Prostate gland (tissue), 2 donors: ENCODE measurements at places on chromosomes 3 and 15.
A peak's percentile ranks its signal among the peaks of the same experiment; 100 is the strongest.

GRCh38 chr3:147411238-147411814, 2.2 kb downstream of the ZIC1 start:
- DNase-seq, result no peak

GRCh38 chr3:168581771-168582225, 486.1 kb upstream of the GOLIM4 start:
- DNase-seq, result no peak

- no peak for DNase-seq
Observed at GRCh38 chr3:20245781-20246180, 59.8 kb upstream of the SGO1 start.

DNA sequence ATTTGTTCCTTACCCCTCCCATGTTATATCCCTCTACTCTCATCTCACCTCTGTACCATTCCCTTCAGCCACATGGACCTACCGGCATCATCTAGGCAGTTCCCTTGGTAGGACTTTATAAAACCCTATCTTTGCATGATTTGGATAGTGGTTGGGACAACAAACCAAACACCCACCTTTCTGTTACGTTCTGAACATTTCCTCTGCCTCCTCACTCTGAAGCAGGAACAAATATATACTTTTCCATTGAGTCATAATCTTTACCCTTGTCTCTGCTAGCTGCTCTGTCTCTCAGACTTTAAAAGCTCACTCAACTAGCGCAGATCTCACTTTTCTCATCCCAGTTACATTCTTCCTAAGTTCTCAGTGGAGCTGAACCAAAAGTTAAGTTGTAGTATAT, 17.8 kb downstream of the UBXN7 start:
- DNase-seq, result no peak

DNA sequence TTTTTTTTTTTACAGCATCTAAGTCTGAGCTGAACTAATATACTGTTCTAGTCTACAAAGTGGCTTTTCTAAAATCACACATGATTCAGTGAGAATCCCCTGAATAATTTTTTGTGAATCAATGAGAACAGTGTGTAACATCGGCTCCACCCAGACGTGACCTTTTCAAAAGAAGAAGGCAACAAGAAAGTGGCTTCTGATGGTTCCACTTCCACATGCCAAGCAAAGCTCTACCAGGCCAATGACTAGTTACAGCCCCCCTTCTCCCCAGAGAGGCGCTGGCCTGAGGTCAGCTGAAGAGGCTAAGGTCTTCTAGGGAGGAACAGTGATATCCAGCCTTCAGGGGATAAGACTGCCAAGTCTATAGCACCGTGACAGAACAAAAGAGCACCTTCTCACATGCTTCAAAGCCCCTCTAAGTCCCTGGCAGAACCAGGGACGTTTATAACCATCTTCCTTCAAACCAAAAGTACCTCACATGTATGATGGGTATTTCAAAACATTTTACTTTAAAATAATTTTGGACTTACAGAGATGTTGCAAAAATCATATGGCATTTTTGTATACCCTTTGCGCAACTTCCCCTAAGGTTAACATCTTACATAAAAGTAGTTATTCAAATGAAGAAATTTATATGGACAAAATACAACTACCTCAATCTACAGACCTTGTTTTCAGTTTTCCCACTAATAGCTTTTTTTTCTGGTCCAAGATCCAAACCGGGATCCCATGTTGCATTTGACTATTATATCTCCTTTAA, 177.9 kb downstream of the OSBPL10 start:
- DNase-seq, result no peak

DNA sequence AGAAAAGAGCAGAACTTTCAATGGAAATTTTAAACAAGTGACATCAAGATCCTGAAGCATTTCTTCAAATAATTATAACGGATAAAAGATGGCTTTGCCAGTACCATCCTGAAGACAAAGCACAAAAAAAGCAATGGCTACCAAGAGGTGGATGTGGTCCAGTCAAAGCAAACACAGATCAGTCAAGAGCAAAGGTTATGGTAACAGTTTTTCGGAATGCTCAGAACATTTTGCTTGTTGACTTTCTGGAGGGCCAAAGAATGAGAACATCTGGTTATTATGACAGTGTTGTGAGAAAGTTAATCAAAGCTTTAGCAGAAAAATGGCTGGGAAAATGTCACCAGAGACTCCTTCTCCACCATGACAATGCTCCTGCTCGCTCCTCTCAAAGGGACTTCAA, 31.5 kb downstream of the FEM1B start:
- DNase-seq, result no peak

- DNase-seq, result peak; percentile 80
Observed at GRCh38 chr15:63502137-63502766, 2.1 kb upstream of the USP3 start.

DNA sequence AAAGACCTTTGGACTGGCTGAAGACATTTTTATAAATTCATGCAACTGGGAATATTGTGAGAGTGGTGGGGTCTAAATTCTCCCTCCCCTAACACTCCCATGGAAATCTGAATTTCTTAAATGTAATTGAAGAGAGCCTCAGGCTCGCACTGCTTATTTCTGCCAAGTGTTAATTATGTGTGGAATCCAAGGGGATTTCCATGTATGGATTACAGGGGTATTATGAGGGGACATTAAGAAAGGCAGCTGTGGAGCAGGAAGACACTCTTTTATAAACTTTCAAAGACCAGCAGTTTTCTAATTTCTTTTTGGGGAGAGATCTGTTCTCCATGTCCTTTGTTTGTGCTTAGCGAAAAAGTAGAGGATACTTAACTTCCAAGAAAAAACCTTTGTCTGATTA, 152.1 kb upstream of the TBL1XR1 start:
- no peak for DNase-seq
